ENCODE measurements at places on chromosomes 5 and 9.

GRCh38 chr9:120187758-120188157, 392.2 kb downstream of the CDK5RAP2 start:
- no peak for DNase-seq

- no peak for DNase-seq
These were observed 125.3 kb downstream of the ROR2 start for GRCh38 chr9:91824601-91825305.

- no peak for DNase-seq
These were observed 24.2 kb downstream of the PCDHGC5 start for GRCh38 chr5:141512911-141513626.

DNA sequence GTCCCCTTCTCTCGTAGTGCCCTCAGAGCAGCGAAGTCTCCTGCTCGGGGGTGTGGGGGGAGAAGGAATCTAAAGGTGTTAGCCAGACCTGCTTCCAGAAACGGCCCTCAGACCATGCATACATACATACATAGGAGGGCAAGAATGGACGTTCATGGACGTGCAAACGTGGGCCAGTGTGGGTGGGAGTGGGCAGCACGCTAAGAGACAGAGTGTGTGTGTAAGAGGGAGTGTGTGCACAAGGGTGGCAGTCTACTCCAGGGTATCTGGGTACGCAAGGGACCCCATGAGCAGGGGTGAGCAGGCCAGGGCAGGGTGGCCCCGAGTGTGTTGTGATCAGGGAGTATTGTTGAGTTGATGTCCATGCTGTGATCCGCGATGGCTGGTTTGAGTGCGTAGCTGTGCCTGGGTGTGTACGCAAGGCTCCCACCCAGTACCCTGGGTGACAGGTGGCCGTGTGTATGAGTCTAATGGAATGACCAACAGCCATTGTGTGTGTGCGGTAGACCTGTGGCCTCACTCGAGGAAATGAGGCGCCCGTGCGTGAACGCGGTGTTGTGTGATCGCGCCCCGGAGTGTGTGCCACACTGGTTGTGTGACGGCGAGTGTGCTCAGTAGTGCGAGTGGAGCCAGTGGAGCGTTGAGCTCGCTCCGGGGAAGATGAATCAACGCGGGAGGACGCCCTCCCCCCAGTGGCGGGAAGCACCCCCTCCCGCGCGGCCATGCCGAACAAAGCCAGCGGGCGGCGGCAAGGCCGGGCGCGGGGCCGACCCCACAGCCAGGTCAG, 826 bp downstream of the GPRIN1 start:
- no peak for DNase-seq

GRCh38 chr9:20253635-20254034, 368.7 kb downstream of the MLLT3 start:
- DNase-seq, result no peak

GRCh38 chr9:137881591-137882505, 4.3 kb downstream of the CACNA1B start:
- no peak for DNase-seq

GRCh38 chr9:72415163-72415562, 50.2 kb upstream of the ZFAND5 start:
- no peak for DNase-seq

- no peak for DNase-seq
These were observed 20.7 kb downstream of the IFNE start for GRCh38 chr9:21461377-21461776.

DNA sequence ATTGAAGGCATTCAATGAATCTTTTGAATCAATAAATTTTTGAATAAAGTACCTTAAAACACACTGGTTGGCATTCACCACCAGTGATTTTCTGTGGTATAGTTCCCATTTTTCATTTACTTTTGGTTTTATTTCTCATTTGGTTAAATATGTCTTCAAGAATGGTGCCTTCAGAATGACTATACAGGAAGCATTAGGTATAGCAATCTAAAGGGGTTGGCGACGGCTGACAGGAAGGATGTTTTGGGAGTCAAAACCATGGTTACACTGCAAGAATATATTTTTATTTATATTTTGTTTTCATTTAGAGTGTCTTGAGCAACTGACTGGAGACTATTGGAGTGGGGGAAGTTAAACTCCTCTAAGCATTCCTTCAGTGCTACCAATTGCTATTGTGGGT, 235.7 kb downstream of the HTR1A start:
- DNase-seq, result no peak

DNA sequence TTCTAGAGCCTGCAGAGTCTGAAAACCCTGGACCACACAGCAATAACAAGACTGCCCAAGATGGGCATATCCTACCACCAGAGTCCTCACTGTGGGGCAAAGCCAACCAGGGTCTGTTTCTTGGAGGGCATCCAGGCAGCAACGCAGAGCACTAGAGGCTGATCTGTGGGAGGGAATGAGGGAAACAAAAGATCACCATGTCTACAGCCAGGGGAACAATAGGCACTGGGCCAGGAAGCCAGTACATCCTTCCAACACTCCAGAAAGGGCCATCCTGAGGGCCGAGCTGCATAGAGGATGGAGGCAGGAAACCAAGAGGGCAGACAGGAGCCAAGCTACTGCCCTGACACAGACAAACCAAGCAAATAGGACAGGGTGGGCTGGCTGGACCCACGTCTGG, 416.1 kb upstream of the IRX4 start:
- no peak for DNase-seq

DNA sequence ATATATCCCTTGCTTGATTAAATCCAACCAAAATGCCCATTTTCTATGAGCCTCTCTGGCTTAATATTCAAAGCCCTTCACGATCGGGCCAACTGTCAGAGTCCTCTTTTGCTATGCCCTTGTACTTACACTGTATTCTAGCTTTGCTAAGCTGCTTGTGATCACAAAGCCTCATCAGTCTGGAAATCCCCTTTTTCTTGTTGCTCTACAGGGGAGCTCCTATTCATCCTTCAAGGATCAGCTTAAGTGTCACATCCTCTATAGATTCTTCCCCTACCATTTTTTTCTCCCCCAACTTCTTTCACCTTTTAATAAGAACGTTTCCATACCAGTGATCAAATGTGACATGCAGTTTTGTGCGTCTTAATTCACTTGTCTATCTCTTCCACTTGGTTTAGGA, 450.4 kb upstream of the CHD1 start:
- no peak for DNase-seq

DNA sequence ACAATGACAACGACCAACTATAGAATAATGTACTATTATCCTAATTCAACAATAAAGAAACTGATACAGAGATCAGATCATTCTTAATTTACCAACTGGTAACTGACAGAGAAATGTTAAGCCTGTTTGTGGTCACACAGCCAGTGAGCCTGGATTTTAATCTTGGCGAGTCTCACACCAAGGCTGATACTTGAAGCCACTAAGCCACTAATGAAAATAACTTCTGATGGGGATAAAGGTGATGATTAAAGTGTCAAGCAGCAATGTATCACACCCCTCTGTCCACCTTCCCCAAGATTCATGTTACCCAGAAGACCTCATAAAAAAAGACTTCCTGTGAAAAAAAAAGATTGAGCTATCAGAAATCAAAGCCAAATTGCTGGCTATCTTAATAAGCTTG, 350.5 kb downstream of the SPOCK1 start:
- no peak for DNase-seq

DNA sequence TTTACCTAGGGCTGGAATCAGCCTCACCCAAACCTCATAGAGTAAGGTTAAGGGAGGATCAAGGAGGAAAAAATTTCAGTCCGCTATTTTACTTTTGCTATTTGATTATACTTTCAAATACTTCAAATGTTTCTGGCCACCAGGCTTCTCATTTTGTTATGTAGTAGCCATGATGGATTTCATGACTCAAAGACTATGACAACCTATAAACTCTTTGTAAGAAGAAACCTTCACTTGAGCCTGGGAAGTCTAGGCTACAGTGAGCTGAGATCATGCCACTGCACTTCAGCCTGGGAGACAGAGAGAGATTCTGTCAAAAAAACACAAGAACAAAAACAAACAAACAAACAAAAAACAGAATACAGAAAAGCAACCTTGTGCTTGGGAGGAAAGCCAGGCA, 293.6 kb upstream of the TNC start:
- DNase-seq, result no peak

GRCh38 chr9:74953235-74953751, 581 bp upstream of the C9orf40 start:
- no peak for DNase-seq

- DNase-seq, result peak; percentile 46
These were observed 215.5 kb downstream of the PDZD2 start for GRCh38 chr5:31854181-31855133.

- DNase-seq, result no peak
These were observed 37.1 kb upstream of the PRUNE2 start for GRCh38 chr9:76943054-76943453.

DNA sequence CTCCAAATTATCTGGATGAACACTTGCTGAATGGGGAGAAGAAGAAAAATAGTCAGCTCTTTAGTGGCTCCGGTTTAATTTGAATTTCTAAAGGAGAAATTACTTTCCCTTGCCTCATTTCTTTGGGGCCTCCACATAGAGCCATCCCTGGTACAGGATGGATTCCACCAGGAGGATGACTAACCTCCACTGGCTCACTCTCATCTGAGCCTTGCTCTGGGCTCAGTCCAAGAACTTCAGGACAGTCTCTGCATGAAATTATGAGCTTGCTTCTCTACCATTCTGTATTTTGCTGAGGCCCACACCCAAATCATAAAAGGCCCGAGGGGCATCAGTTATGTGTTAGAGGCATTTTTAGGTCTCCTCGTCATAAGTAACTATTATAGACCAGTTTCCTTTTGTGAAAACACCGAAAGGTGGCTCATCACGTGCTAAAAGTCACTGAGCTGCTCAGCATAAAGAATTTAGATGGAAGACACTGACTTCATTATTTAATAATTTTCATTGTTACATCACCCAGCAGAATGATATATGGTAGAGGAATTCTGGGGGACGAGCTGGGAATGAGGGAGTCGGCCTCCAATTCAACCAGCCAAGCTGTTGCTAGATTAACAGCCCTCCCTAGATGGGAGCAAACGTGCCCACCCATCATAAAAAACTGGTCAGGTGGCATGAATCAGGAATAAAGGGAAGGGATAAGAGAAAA, 222.1 kb downstream of the TARS1 start:
- DNase-seq, result no peak

GRCh38 chr5:90221951-90222350, 187.6 kb downstream of the CETN3 start:
- peak; percentile 15 for DNase-seq

DNA sequence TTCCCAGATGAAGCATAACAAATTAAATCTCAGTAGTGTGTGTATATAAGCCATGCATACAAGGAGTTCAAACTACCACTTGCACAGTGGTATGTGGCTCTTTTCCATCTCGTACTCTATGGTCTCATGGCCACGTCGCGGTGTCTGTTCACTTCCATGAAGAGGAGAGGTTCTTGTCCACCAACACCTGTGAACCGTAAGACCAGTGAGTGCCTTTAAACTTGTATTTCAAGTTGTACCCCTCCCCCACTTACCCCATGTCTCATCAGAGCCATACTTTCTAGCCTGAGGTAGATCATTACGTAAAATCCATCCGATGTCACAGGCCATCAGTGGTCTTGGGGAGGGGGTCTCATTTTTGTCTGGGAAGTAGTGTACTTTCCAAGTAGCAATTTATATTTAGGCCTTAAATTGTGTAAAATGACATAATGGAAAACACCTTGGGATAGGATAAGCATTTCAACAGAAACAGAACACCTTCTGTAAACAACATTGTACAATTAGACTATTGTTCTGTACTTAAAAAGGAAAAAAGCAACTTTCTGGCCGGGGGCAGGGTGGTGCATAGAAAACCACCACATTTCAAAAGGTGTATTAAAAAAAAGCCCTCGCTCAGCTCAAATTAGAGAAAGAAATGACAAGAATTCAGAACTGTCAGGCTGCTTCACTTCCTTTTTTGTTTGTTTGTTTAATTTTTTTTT, 163.0 kb downstream of the SMARCA2 start:
- DNase-seq, result no peak

- DNase-seq, result no peak
These were observed 47.1 kb downstream of the ZNF622 start for GRCh38 chr5:16418471-16418922.

DNA sequence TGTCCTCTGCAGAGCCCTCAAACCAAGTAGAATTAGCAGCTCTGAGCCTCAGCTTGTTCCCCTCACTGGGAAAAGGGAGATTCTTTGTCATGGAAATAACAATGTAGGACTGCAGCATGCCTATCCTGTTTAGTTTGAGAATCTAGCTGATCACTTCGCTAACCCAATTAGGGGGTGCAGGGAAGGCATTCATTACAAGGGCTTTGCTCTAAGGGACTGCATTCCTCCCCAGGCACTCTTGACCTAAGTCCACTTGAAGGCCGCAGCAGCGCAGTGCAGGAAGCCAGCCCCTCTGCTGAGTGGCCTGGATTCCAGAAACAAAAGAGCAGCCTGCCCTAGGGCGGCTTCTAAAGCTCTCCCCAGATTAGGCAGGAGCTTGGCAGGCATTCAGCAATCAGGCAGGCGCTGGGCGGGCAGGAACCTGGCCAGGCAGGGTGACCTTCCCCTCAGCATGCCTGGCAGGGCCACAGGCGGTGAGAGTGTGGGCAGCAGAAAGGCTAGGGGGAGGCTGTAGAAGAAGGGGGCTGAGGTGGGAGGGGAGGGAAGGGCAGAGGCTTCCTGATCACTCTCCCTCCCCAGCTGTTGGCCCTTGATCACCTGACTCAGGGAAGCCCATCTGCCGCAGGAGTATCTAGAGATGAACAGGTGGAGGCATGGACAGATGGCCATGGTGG, 24.8 kb downstream of the CCNJL start:
- DNase-seq, result peak; percentile 29

GRCh38 chr5:130643321-130643720, 521.7 kb downstream of the HINT1 start:
- DNase-seq, result no peak

GRCh38 chr9:129923589-129923988, 88.3 kb downstream of the USP20 start:
- no peak for DNase-seq

GRCh38 chr5:124866355-124867136, 120.1 kb upstream of the ZNF608 start:
- no peak for DNase-seq

DNA sequence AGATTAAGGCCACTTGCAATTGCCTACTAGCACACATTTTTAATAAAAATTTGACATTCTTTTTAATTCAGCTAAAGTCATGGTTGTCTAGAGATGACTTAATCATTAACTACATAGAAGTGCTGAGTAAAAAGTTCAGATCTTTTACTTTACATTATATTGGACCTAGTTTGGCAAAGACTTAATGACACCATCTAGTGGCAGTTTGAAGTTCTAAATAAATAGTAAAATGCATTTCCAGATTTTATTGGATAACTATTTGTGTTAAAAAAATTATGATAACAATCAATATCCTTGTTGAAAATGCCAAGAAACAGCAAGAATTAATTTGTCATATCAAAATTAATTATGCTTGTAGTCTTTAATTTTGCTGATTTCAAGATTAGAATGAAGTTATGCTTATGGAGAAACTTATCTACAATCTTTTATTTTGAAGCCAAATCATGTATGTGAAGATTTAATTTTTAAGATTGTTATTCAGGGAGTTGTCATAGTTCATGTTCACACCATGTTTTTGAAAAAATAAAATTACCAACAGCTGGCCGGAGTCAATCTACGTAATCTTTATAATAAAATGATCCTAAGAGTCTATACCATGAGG, 69.6 kb upstream of the PJA2 start:
- DNase-seq, result peak; percentile 33

Measured in H4 (cell line).